ENCODE measurements at places on chromosomes 13 and 19. TPM values are rescaled to one million over a fixed set of nuclear protein-coding genes. Genes with fewer than 3 reads are reported as not detected.

REXO1 gene
- 46.5 TPM for total RNA-seq

ATG4D gene
- total RNA-seq = 38.1 TPM

ZNF132 gene
- total RNA-seq = 4.5 TPM

DHRS12 gene
- 5.0 TPM for total RNA-seq

WDR88 gene
- not detected for total RNA-seq

PRR22 gene
- total RNA-seq = 2.3 TPM

DNA sequence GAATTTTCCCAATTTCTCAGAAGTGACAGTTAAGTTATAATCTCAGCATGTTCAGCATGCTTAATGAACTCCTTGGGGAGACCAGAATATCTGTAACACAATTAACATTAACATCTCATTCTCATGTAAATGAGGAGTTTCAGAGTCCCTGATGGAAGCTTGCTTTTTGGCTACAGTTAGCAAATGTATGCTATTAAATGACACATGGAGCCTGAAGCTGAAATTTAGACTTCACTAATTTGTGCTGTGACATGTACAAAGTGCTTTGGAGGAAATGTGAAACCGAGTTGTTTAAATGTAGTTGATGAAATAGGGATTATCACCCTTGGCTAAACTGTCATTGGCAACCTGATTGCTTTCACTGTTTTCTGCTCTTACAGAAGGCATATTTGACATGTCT, 2265.1 kb upstream of the PCDH20 start:
- no peak for DNase-seq
- no peaks in the 10 kb centered on the region for H3K27me3 ChIP-seq
- H3K27ac ChIP-seq = no peak overlapping the region
- no peak overlapping the region for H3K4me3 ChIP-seq
- no peaks in the 10 kb centered on the region for H3K4me1 ChIP-seq

- H3K4me1 ChIP-seq = peaks cover 13% of the 10 kb centered on the region
- DNase-seq = no peak
- H3K4me3 ChIP-seq = no peak overlapping the region
- H3K27ac ChIP-seq = no peak overlapping the region
- H3K36me3 ChIP-seq = peaks cover 70% of the 10 kb centered on the region
Measured at GRCh38 chr19:14400951-14401431, 18.1 kb downstream of the DDX39A start.

DNA sequence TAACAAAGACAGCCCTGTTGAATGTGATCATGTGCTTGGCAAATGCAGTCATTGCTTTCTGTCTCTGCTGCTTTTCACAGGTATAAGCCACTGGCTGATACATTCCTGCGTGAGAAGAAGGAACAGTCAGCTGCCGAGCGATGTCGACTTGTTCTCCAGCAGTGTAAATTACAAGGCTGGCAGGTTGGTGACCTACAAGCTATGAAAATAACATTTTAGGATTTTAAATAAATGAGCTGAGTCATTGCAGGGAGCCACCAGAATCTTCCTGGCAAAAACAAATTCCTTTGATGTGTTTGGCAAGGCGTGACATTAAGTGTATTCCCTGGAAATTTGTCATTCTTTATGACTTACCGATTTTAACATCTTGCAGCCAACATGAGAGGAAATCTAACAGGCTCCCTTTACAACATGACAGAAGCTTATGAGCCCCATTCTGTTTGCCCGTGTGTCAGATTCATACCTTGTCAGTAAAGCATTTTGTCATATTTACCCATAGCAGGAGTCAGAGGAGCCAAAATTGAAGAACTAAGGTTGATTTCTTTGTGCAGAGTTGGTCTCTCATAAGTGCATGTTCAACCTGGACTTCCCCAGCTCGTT, 471.4 kb downstream of the MYO16 start:
- no peak overlapping the region for H3K27ac ChIP-seq
- no peak for DNase-seq
- H3K27me3 ChIP-seq = no peaks in the 10 kb centered on the region
- H3K4me1 ChIP-seq = peaks cover 5% of the 10 kb centered on the region
- H3K4me3 ChIP-seq = no peak overlapping the region

DNA sequence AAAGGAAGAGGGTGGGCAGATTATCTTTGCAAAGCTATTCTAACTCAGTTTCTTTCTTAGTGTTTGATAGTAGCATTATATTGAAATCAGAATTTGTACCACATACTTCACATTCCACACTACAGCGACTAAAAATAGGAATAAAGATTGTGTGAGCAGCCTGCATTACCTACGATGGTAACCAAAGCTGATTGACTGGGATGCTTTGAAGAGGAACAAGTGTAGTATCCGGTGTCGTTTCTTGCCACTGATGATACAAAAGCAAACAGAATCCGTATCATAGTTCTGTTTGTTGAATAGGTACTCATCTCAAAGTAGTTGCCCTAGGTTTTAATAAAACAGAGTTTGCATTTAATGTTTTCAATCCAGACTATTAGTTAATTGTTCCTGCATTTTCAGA, 51.2 kb downstream of the FLT3 start:
- no peaks in the 10 kb centered on the region for H3K36me3 ChIP-seq
- H3K27ac ChIP-seq = no peak overlapping the region
- peaks cover 12% of the 10 kb centered on the region for H3K4me1 ChIP-seq
- DNase-seq = no peak
- H3K27me3 ChIP-seq = peaks cover 17% of the 10 kb centered on the region

- H3K27me3 ChIP-seq = no peaks in the 10 kb centered on the region
- no peak overlapping the region for H3K4me3 ChIP-seq
- no peak for DNase-seq
Measured at GRCh38 chr19:18456974-18457373, 19.0 kb upstream of the ISYNA1 start.

DNA sequence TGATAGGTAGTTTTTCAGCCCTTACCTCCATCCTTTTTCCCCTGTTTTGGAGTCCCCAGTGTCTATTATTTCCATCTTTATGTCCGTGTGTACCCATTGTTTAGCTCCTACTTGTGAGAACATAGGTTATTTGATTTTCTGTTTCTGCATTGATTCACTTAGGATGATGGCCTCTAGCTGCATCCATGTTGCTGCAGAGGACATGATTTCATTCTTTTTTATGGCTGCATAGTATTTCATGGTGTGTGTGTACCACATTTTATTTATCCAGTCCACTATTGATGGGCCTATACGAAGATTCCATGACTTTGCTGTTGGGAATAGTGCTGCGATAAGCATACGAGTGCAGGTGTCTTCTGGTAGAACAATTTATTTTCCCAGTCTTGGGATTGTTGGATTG, 15.0 kb upstream of the ZNF527 start:
- H3K27ac ChIP-seq = no peak overlapping the region
- H3K27me3 ChIP-seq = no peaks in the 10 kb centered on the region
- DNase-seq = no peak
- no peaks in the 10 kb centered on the region for H3K4me1 ChIP-seq
- no peak overlapping the region for H3K4me3 ChIP-seq
- peaks cover 89% of the 10 kb centered on the region for H3K36me3 ChIP-seq

- H3K27ac ChIP-seq = peak overlapping the region; percentile 92
- peaks cover 73% of the 10 kb centered on the region for H3K36me3 ChIP-seq
- DNase-seq = peak; percentile 91
- H3K4me3 ChIP-seq = peak overlapping the region; percentile 32
Measured at GRCh38 chr13:30744056-30744680, 8.8 kb downstream of the ALOX5AP start.

- no peak overlapping the region for H3K27ac ChIP-seq
- H3K27me3 ChIP-seq = peaks cover 31% of the 10 kb centered on the region
- peaks cover 11% of the 10 kb centered on the region for H3K4me1 ChIP-seq
- H3K36me3 ChIP-seq = no peaks in the 10 kb centered on the region
Measured at GRCh38 chr19:51140441-51140840, 1.7 kb upstream of the SIGLEC7 start.

DNA sequence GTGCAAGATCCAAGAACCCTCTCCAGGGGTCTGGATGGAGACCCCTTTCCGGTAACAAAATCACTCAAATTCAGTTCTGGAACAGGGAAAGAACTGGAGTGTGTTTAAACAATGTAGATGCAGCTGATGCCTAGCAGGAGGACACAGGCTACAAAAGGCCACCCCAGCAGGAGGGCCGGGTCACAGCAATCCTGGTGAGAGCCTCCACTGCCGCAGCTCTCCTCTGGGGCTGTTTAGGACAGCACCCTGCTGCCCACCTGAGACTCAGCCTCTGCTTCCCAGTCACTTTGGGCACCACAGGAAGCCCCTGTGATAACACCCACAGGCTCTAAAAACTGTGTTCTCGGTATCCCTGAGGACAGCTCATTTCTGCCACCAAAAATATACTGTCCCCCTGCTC, 318.7 kb upstream of the NBEA start:
- H3K27me3 ChIP-seq = no peaks in the 10 kb centered on the region
- DNase-seq = no peak
- H3K36me3 ChIP-seq = no peaks in the 10 kb centered on the region
- H3K27ac ChIP-seq = no peak overlapping the region
- no peaks in the 10 kb centered on the region for H3K4me1 ChIP-seq

- H3K27me3 ChIP-seq = no peaks in the 10 kb centered on the region
- H3K27ac ChIP-seq = no peak overlapping the region
- no peak for DNase-seq
- H3K4me3 ChIP-seq = no peak overlapping the region
- H3K36me3 ChIP-seq = no peaks in the 10 kb centered on the region
Measured at GRCh38 chr13:109241160-109241559, 545.2 kb downstream of the IRS2 start.

DNA sequence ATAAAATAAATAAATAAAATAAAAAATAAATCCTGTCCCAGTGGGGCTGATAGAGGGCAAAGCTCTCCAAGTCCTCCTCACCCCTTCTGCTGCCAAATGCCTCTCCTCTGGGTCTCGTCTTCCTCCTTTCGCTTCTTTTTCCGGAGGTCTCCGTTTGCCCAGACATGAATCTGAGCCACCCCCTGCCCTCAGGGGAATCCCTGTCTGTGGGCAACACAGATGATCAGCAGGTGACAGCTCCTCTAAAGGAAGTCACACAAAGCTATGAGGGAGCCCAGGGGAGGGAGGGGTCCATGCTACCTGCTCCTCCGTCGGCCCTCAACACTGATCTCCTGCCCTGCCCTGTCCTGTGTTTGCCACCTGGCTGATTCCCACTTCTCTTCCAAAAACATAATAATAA, 479 bp downstream of the TMEM150B start:
- H3K27ac ChIP-seq = no peak overlapping the region
- DNase-seq = no peak
- peaks cover 16% of the 10 kb centered on the region for H3K27me3 ChIP-seq
- H3K4me1 ChIP-seq = peaks cover 21% of the 10 kb centered on the region
- no peaks in the 10 kb centered on the region for H3K36me3 ChIP-seq

Data from activated CD4-positive, alpha-beta memory T cell treated with anti-CD3 and anti-CD28 coated beads, Interleukin-2, amount 10 ng/mL, durations not matched to agents 7 days and 5 days (primary cell).